Stimulated activated CD4-positive, alpha-beta T cell treated with anti-CD3 and anti-CD28 coated beads, Interleukin-15, amount 100 ng/mL, for 24 hours (primary cell): ENCODE measurements at places on chromosomes 4 and X.

- no peak for DNase-seq
These were observed 69.6 kb upstream of the SLC34A2 start for GRCh38 chr4:25585901-25586523.

DNA sequence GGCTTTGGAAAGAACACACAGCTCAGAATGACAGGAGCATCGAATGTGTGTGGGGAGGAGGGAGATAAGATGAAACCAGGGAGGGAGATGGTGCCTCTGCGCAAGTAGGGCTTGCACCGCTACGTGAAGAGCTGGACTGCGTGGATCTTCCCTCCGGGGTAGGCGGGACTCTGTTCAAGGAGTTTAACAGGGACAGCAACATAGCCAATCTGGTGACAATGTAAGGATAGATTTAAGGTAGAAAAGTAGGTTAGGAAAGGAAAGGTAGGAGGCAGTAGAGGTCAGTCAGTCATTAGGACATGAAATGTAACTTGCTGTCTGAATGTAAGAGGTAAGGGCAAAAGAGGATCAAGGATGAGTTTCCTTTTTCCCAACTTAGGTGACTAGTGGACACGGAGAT is 152.5 kb downstream of the DCTD start:
- no peak for DNase-seq

- no peak for DNase-seq
These were observed 167.5 kb upstream of the SLC7A11 start for GRCh38 chr4:138409670-138410069.

DNA sequence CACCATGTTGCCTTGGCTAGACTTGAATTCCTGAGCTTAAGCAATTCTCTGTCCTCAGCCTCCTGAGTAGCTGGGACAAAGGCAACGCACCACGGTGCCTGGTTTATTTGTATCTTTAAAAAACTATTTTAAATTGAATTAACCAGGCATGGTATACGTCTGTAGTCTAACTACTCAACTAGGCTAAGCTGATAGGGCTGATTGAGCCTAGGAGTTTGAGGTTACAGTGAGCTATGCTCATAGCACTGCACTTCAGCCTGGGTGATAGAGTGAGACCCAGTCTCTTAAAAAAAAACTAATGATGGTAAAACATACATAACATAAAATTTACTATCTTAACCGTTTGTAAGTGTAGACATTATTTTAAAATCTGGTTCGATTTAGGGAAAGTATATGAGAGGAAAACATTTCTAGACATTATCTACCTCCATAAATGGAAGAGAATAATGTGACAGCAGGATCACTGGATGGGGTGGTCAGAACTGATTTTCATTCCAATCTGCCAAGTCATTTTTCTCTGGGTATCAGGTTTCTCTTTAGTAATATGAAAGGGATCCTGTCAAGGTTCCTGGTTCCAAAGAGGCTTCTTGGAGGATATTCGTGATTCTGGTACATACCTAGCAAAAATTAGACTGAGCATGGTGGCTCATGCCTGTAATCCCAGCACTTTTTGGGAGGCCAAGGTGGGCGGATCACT is 8.7 kb upstream of the ITGB1BP2 start:
- no peak for DNase-seq

DNA sequence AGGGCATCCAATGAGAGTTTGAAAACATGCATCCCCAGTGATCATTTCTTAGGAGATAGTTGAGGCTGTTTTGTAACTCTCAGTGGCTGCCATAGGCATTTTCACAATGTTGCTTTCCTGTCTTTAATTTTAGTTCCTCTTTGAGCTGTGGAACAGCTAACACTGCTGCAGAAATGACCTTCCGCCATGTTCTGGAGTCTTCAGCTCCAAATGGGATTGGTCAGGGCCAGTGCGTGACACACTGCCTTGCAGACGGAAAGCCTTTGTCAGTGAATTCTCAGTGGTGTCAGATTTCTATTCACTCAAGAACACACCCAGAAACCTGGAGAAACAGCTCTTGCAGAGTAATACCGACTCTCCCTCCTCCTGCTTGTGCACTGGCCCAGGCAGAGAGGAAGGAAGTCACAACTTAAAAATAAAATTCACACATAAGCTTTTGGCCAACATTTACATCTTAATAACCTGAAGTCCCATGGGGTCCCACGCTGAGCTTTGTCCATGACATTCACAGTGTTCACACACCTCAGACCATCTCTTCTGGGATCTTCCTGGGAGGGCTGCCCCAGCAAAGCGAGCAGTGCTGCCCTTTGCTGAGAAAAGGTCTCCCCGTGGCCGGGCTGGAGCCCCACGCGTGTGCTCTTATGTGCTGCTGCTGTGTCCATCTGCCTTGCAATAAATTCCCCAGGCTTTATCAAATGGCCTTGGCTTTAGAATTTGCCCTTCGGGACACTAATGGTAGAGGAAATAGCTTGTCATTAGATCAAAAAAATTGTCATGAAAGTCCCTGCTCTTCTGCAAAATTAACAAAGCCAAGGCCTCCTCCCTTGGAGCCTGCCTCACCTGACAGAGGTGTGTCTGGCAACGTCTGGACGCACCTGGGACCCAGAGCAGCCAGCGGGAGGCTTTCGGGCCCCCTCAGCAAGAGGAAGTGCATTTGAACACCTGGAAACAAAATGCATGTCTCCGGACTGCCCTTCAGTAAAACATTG is 126.8 kb downstream of the IRF2 start:
- DNase-seq = no peak

GRCh38 chr4:159767406-159767805 is 664.5 kb downstream of the RAPGEF2 start:
- no peak for DNase-seq

DNA sequence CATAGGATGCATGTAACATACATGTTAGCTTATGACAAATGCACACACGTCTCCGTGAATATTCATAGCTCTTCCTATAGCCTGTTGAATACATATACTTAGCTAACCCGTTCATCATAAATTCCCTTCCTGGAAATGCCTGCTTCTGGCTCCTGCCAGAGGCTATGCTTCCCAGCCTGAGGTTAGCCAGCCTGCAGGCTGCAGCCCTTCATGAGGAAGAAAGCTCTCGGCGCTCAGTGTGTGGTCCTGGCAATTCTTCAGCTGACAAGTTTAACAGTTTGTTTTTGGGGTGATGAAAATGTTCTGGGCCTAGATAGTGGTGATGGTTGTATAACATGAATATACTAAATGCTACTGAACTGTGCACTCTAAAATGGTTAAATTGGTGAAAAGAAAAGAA is 48.8 kb upstream of the MAN2B2 start:
- no peak for DNase-seq

DNA sequence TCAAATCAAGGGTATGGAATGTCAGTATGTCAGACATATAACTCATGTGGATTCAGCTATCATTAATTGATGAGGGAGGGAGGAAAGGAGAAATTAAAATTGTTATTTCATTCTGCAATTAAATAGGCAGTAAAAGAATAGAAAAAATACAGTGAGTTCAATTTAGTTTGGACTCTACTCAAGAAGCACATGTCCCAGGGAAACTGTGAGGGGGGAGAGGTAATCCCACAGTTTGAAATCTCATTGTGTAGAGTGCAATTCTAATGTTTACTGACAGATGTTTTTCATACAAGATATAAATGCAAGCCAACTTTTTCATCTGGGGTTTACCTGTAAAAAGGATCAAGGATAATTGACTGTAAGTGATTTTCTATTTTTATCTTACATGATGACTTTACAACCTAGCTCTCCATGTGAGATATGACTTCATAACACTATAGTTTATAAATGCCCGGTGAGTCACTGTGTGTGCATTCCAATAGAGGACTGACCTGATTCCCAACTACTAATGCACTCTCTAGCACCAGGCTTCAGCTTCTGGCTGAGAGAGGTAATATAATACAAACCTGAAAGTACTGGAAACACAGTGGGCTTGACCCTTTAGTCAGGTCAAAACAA is 35.2 kb upstream of the SCD5 start:
- no peak for DNase-seq

- DNase-seq = no peak
These were observed 81.9 kb downstream of the ATP10D start for GRCh38 chr4:47566969-47567368.

DNA sequence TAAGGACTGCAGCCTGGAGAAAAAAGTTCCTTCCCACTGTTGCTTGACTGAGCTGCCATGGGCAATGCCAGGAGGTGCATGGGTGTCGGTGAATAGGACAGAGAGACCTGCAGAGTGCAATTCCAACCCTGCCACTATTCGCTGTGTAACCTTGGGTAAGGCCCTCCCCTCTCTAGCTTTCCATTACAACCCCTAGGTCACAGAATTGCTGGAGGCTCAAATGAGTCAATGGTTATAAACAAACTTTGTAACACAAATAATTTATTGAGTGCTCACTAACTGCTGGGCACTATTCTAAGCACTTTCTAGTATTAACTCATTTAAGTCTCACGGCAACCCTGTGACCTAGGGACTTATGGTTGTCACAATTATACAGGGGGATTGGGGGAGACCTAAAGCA is 37.8 kb downstream of the PJA1 start:
- no peak for DNase-seq

GRCh38 chr4:8402181-8402597 is 38.3 kb downstream of the ACOX3 start:
- DNase-seq = no peak

DNA sequence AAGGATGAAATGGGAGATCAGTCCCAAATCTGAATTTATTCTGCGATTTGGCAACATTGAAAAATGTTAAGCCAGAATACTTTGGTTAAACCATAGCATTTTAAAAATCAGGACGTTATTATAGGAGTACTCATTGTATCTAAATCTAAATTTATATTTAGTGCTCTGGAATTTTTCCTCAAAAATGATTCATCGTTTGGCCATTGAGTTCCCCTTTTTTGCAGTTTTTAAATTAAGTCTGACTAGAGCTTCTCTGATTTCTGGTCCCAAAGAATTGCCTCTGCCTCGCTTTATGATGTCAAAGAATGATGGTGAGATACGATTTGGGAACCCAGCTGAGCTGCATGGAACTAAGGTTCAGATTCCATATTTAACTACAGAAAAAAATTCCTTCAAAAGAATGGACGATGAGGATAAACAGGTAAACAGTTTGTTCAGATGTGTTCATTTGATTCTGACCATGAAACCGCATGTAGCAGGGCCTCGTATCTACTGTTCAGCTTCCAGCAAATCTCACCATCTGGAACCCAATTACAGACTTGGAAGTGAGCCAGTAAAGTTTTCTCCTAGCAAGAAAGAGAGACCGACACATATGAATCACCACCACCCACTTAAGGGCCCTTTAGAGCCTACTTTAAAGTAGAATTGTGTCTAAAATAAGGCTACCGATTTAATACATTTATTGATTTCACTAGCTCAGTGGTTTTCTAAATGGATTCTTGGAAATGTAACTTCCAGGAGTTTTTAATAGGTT is 75.6 kb downstream of the REPS2 start:
- no peak for DNase-seq

- DNase-seq = no peak
These were observed 122.5 kb downstream of the KCNIP4 start for GRCh38 chr4:21826071-21826470.

GRCh38 chr4:80911458-80911857 is 119.0 kb upstream of the BMP3 start:
- no peak for DNase-seq

GRCh38 chrX:110804446-110804845 is 8.8 kb upstream of the CHRDL1 start:
- no peak for DNase-seq

DNA sequence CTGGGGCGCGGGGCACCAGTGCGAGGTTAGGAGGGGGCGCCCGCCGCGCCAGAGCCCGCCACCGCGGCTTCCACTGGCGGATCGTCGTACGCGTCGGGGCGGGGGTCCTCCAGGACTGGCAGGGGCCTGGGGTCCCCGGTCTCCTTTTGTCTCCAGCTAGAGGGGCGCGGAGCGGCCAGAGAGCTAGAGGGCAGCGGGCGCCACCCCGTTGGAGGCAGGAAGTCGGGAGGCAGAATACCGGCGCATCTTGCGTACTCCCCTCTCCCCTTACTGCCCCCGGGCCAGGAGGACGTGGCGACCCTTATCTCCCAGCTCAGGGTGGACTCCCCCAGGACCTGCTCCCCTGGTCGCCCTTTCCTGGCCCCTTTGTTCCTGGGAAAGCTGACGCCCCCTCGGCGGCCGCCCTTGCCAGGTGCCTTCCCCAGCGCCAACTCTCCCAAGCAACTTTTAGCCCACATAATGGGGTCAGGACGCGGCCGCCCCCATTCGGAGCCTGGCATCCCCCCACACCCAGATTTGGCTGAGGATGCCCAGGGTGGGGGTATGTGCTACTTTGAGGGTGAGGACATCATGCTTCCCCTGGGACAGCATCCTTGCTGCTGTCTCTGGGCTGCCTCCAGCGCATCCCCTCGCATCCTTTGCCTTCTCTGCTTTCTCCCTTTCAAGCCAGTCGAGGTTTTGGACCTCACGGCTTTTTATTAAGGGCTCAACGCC is 933 bp downstream of the CNKSR2 start:
- peak; percentile 28 for DNase-seq

DNA sequence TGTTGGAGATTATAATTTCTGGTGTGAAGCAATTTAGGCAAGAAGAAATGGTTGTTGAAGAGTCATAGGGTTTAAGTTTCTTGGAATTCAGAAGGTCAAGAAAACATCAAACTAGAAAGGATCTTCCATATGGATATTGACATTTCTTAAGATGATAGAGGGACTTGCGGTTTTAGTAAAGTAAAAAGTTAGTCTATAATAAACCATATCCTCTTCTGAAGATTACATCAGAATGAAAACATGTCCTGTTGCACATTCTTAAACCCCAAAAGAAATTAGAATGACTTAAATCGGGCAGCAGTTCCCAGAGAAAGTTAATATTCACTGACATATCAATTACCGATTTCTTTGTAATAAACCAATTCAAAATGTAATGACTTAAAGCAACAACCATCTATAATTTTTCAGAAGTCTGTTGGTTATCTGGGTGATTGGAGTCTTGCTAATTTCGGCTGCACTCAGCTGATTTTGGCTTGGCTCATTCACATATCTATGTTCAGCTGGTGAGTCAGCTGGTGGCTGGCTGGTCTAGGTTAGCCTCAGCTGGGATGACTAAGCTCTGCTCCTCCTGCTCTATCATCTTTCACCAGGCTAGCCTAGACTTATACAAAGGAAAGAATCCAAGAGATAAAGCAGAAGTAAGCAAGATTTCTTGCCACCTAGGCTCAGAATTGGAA is 24.4 kb upstream of the DYNLT3 start:
- peak; percentile 5 for DNase-seq

GRCh38 chrX:12269484-12269883 is 131.2 kb downstream of the FRMPD4 start:
- DNase-seq = no peak

GRCh38 chr4:98711526-98711925 is 53.1 kb upstream of the TSPAN5 start:
- DNase-seq = no peak

- DNase-seq = no peak
These were observed 54.4 kb downstream of the MRPL1 start for GRCh38 chr4:77917075-77917474.

DNA sequence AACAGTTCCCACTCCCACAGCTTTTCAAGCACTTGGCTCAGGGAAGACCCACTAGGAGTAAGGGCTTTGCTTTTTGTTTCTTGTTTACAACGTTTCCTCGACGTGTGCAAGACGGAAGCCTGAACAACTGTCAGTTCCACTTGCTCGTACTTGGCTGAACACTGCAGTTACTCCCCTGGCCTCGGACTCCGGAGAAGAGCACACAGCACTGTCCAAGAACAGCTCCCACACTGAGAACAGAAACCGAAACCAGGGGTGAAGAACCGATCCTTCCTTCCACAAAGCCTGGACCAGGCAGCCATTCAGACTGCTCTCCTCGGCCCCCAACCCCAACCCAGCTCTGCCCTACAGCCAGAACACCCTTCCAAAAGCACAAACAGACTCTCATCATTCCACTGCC is 25.5 kb downstream of the IRF2 start:
- DNase-seq = peak; percentile 8

GRCh38 chrX:69066966-69067525 is 98.2 kb downstream of the PJA1 start:
- no peak for DNase-seq
